ENCODE measurements at places on chromosomes 5 and 9.
A peak's percentile ranks its signal among the peaks of the same experiment; 100 is the strongest.

GRCh38 chr5:83715236-83716065, 5.2 kb downstream of the HAPLN1 start:
- no peaks in the 10 kb centered on the region for H3K27me3 ChIP-seq
- no peak overlapping the region for H3K27ac ChIP-seq
- H3K4me3 ChIP-seq: no peak overlapping the region
- H3K4me1 ChIP-seq: no peaks in the 10 kb centered on the region
- H3K36me3 ChIP-seq: no peaks in the 10 kb centered on the region
- DNase-seq: no peak

GRCh38 chr9:18052060-18052459, 421.9 kb upstream of the ADAMTSL1 start:
- no peak overlapping the region for H3K4me3 ChIP-seq
- H3K36me3 ChIP-seq: no peaks in the 10 kb centered on the region
- H3K27me3 ChIP-seq: no peaks in the 10 kb centered on the region
- no peak overlapping the region for H3K27ac ChIP-seq

GRCh38 chr9:71025728-71026127, 95.7 kb downstream of the TRPM3 start:
- H3K27ac ChIP-seq: no peak overlapping the region
- H3K36me3 ChIP-seq: no peaks in the 10 kb centered on the region
- DNase-seq: no peak
- H3K4me1 ChIP-seq: no peaks in the 10 kb centered on the region
- no peaks in the 10 kb centered on the region for H3K27me3 ChIP-seq
- no peak overlapping the region for H3K4me3 ChIP-seq

- H3K4me1 ChIP-seq: no peaks in the 10 kb centered on the region
- H3K27ac ChIP-seq: no peak overlapping the region
- no peaks in the 10 kb centered on the region for H3K27me3 ChIP-seq
- H3K36me3 ChIP-seq: no peaks in the 10 kb centered on the region
These were observed 156.4 kb upstream of the RFX3 start for GRCh38 chr9:3682186-3682585.

- H3K4me1 ChIP-seq: no peaks in the 10 kb centered on the region
- peaks cover 98% of the 10 kb centered on the region for H3K36me3 ChIP-seq
- no peak overlapping the region for H3K4me3 ChIP-seq
- H3K27ac ChIP-seq: peak overlapping the region; percentile 11
- H3K27me3 ChIP-seq: no peaks in the 10 kb centered on the region
These were observed 42.3 kb downstream of the JADE2 start for GRCh38 chr5:134567641-134568336.

DNA sequence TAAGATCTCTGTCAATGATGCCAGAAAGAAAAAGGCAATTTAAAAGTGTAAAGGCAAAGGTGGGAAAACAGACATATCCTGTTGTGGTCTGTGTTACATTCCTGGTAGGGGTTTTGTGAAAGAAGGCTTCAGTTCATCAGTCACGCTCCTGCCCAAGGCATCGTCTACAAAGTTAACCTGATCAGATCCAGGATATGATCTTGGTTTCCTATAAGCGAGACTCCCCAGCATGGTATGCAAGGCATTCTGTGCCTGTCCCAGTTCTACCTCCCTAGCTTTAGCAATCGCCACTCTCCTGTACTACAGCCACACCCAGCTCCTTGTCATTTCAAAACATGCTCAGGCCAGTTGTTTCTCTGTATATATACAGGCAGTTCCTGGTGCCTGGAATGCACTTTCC, 58.0 kb upstream of the PTPN3 start:
- no peaks in the 10 kb centered on the region for H3K4me1 ChIP-seq
- no peaks in the 10 kb centered on the region for H3K27me3 ChIP-seq
- no peak overlapping the region for H3K4me3 ChIP-seq
- no peaks in the 10 kb centered on the region for H3K36me3 ChIP-seq

GRCh38 chr5:8628521-8628920, 759.6 kb downstream of the MTRR start:
- no peaks in the 10 kb centered on the region for H3K36me3 ChIP-seq
- no peaks in the 10 kb centered on the region for H3K4me1 ChIP-seq
- no peak overlapping the region for H3K27ac ChIP-seq
- DNase-seq: no peak

DNA sequence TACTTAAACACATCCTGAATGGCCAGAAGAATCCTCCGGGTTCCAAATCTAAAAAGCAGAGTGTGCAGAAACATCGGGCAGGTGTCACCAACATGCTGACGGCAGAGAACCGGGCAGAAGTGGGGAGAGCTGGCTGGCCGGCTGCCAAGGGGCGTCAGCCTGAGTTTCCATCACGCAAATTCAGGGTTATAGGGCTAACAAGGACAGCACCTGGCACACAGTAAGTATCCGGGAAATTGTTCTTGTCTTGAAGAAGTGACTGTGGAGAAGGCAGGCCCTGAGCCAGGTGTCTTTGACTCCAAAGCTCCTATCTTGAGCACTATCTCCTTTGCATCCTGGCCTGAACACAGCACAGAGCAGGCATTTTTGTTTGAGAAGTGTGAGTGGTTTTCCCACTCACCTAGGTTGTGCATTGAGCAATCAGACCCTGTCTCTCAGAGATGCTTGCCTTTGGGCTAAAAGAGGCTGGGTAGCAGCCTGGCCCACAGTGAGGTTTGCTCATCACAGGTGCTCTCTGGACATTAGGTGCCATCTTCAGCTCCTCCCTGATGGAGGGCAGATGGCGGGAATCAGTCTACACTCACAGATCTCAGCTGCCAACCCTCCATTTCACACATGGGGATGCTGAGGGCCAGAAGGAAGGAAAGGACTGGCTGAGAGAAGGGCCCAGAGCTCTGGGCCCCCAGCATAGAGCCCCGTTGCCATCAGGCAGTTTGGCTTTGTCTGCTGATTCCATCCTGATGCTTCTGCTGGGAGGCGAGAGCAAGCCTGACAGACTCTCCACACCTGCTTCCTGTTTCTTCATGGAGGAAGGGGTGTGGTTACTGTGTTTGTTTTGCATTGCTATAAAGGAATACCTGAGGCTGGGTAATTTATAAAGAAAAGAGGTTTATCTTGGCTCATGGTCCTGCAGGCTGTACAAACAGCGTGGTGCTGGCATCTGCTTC, 52.8 kb downstream of the WHRN start:
- peak overlapping the region; percentile 6 for H3K4me3 ChIP-seq
- no peaks in the 10 kb centered on the region for H3K36me3 ChIP-seq
- no peak for DNase-seq
- no peaks in the 10 kb centered on the region for H3K27me3 ChIP-seq
- H3K27ac ChIP-seq: peak overlapping the region; percentile 23
- H3K4me1 ChIP-seq: peaks cover 17% of the 10 kb centered on the region

DNA sequence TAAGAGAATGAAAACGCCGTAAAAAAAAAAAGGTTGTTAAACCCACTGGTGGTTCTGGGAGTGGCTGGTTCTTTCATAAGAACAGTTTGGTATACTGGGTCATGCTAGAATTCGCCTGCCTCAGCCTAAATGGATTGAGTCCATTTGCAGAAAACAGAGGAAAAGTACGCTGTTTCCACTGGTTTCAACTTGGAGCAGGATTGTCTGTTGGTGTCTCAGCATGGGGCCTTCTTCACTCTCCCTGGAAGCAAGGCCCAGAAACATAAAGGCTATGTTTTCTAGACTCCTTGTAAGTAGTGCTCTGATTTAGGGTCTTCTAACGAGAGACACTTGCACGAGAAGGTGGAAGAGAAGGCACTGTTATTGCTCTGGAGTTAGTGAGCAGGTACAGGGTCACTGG, 116.9 kb upstream of the MTAP start:
- H3K27me3 ChIP-seq: no peaks in the 10 kb centered on the region
- no peaks in the 10 kb centered on the region for H3K36me3 ChIP-seq
- no peaks in the 10 kb centered on the region for H3K4me1 ChIP-seq
- no peak for DNase-seq
- no peak overlapping the region for H3K27ac ChIP-seq

- H3K27ac ChIP-seq: no peak overlapping the region
- no peaks in the 10 kb centered on the region for H3K27me3 ChIP-seq
- DNase-seq: no peak
- peak overlapping the region; percentile 49 for H3K4me3 ChIP-seq
These were observed 226.3 kb downstream of the SMARCA2 start for GRCh38 chr9:2241461-2241835.

GRCh38 chr9:69211424-69212036, 37.5 kb downstream of the TJP2 start:
- H3K4me3 ChIP-seq: no peak overlapping the region
- DNase-seq: no peak
- H3K27me3 ChIP-seq: no peaks in the 10 kb centered on the region
- H3K36me3 ChIP-seq: no peaks in the 10 kb centered on the region

DNA sequence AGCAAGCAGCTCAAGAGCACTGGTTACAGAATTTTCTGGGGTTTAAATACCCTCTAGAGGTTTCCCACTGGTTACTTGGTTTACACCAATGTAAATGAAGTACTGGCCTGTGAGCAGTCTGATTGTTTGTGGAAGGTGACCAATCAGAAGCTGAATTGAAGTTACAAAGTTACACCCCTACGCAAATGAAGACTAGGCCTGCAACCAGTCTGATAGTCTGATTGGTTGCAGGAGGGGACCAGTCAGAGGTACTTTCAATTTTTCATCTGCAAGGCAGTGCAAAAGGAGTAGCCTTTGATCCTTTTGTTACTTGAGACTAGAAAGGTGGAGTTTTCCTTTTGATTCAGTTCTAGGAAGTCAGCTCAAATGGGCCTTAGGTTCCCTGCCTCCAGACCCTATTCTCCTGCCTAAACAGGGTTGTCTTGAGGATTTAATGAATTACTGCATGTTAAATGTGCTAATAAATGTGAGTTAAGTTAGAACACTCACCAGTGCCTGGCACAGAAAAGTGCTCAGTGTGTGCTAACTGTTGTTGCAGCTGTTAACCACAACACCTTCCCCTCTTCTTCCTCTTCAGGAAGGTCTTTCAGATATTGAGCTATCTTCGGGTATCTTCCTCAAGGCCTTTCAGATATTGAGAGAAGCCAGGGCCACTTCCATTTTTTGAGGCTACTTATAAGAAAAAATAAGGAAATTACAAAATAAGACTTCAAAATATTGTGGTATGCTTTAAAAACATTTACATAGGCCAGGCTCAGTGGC, 32.1 kb upstream of the CLINT1 start:
- no peak for DNase-seq
- H3K36me3 ChIP-seq: no peaks in the 10 kb centered on the region
- no peak overlapping the region for H3K4me3 ChIP-seq
- H3K4me1 ChIP-seq: no peaks in the 10 kb centered on the region

GRCh38 chr5:169893571-169893970, 86.7 kb downstream of the INSYN2B start:
- no peak overlapping the region for H3K4me3 ChIP-seq
- no peak overlapping the region for H3K27ac ChIP-seq
- H3K27me3 ChIP-seq: no peaks in the 10 kb centered on the region
- H3K36me3 ChIP-seq: peaks cover 4% of the 10 kb centered on the region
- no peaks in the 10 kb centered on the region for H3K4me1 ChIP-seq

DNA sequence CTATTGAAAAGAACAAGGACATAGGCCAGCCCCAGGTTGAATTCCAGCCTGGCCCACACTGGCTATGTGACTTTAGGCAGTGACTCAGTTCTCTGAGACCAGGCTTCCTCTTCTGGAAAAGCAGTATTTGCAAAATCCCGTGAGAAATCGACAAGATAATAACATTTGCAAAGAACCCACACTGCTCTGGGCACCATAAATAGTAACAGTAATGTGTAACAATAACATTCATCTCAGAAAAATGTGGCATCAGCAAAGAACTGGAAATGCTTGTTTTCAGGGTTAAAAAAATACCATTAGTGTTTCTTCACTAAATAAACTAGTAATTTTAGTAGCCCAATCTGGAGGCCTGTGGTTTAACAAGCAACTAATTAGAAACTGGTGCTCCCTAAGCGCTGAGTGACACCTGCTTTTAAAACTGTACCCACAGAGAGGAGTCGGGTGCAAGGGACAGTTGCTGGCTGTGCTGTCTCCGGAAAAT, 148.4 kb downstream of the TTLL11 start:
- no peaks in the 10 kb centered on the region for H3K27me3 ChIP-seq
- H3K36me3 ChIP-seq: no peaks in the 10 kb centered on the region
- no peaks in the 10 kb centered on the region for H3K4me1 ChIP-seq

DNA sequence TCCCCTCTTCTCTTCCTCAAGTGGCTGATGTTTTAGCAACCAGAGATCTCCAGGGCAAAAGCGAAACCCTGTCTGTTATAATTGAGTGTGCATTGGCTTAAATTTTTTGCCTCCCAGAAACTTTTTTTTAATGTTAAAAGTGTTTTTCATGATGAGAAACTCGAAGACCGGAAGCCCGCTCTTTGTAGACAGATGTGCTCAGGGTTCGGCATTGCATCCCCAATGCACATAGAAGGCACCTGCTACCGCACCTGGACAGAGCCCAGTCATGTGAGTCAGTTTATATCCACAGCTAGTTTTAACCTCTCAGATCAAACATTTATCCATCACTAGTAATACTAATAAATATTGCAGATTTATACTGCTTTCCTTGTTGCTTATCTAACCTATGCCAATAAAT, 19.5 kb upstream of the NADK2 start:
- H3K4me1 ChIP-seq: no peaks in the 10 kb centered on the region
- H3K36me3 ChIP-seq: no peaks in the 10 kb centered on the region
- no peak overlapping the region for H3K4me3 ChIP-seq
- H3K27me3 ChIP-seq: no peaks in the 10 kb centered on the region

GRCh38 chr5:170628691-170629565, 125.1 kb downstream of the KCNIP1 start:
- H3K36me3 ChIP-seq: no peaks in the 10 kb centered on the region
- no peak overlapping the region for H3K4me3 ChIP-seq
- DNase-seq: no peak
- peaks cover 3% of the 10 kb centered on the region for H3K4me1 ChIP-seq
- H3K27me3 ChIP-seq: no peaks in the 10 kb centered on the region

DNA sequence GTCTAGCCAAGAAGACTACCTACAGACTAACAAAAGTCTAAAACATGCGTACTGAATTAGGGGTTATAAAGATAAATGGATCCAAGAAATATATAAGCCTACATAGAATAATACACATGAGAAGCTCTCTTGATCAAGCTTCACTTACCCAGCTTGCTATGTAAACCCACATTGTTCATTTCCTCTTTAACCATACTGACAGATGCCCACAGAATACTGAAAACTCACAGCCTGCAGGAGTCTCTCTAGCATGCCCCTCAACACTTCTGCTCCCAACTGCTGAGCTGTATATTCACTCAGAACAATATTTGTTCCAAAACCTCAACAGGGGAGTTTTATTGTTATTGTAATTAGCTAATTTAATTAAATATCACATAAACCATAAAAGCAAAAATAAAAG, 52.4 kb downstream of the RFX3 start:
- no peaks in the 10 kb centered on the region for H3K27me3 ChIP-seq
- no peak for DNase-seq
- H3K36me3 ChIP-seq: no peaks in the 10 kb centered on the region
- H3K4me3 ChIP-seq: no peak overlapping the region
- no peak overlapping the region for H3K27ac ChIP-seq
